ENCODE measurements at places on chromosomes 16 and 17.

DNA sequence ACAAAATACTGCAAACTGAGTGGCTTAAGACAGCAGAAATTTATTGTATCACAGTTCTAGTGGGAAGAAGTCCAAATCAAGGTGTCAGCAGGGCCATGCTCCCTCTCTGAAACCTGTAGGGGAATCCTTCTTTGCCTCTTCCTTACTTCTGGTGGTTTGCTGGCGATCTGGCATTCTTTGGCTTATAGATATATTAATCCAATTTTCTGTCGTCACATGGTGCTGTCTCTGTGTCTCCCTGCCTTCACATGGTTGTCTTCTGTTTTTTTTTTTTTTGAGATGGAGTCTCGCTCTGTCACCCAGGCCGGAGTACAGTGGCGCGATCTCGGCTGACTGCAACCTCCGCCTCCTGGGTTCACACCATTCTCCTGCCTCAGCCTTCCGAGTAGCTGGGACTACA is 6.8 kb upstream of the AKAP1 start:
- no peak for DNase-seq

DNA sequence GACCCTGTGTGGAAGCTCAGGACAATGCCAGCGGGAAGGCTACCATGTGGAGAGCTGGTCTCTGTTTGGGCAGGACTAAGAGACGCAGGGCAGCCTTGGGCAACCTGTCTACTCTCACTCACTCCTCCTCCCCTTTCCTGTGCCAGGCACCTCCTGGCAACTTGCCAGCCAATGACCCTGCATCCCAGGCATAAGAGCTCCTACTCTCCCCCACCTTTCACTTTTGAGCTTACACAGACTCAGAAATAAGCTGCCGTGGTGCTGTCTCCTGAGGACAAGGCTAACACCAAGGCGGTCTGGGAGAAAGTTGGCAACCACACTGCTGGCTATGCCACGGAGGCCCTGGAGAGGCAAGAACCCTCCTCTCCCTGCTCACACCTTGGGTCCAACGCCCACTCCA is 2.6 kb downstream of the HBM start:
- no peak for DNase-seq

GRCh38 chr16:19841184-19841583 is 43.5 kb downstream of the GPRC5B start:
- no peak for DNase-seq

- no peak for DNase-seq
These were observed 33.2 kb downstream of the TUBD1 start for GRCh38 chr17:59859444-59860025.

Data from activated CD8-positive, alpha-beta memory T cell treated with anti-CD3 and anti-CD28 coated beads for 48 hours (primary cell).